CD4-positive, alpha-beta memory T cell (primary cell): ENCODE measurements at places on chromosomes 5 and 9.

- H3K36me3 ChIP-seq, result no peaks in the 10 kb centered on the region
- no peaks in the 10 kb centered on the region for H3K27me3 ChIP-seq
- no peak for DNase-seq
These were observed 307.6 kb downstream of the PJA2 start for GRCh38 chr5:109102096-109102690.

DNA sequence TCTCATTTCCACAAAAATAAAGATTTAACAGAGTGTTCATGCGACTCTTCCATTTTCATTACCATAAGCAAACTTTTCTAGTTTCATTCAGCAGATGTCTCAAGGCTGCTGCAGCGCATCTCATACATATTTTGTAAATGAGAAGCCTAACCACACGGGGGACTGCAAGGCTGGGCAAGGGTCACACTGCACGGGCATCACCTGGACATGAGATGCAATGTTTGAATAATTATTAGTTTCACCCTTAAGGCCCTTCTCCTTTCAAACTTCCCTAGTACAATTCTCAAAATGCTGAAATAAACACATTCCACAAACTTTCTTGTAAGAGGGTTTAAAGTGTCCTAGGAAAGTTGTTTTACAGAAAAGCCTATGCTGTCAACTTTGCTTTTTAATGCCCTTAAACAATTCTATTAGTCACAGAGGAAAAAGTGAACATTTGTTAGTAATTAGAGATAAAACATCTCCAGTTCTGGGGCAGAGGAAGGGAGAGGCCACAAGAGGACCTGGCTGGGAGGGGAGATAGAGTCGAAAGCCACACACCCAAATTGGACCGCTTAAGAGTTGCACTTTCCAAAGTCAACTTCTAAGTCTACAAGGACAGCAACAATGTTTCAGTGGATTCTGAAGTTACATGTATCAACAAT is 1.3 kb downstream of the DENND1A start:
- no peak for DNase-seq
- H3K27me3 ChIP-seq, result no peaks in the 10 kb centered on the region
- H3K4me3 ChIP-seq, result peak overlapping the region; percentile 63
- peak overlapping the region; percentile 35 for H3K27ac ChIP-seq

DNA sequence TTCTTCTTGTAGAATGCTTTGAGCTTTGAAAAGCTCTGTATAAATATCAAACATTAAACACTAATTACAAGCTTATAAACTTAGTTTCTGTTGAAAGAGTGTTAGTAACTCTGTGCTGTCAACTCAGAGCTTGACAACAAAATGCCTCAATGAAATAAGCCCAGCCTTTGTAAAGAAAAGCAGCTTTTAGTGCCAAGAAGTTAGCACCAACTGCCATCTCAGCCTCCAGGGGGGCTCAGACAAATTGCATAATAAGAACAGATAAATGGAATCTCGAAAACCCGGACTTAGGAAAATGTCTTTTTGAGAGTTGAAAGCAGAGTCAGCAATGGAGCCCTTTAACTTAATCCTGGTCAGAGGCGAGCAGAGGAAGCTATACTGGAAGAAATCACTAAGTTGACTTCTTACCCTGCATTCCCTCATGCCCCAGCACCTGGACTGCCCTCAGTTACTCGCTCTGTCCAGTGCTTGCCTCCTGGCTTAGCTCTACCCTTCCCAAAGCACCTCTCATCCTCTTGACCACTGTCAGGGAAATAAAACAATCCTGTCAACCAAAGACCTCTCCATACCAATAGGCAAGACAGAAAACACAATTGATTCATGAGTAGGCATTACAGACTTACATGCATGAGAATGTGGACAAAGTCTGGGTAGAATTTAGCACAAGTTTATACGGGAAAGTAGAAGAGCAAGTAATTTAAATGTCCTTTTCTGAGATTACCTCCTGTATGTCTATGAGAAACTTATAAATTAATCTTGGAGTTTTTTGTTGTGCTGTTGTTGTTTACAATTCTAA is 352.7 kb downstream of the ZNF608 start:
- no peaks in the 10 kb centered on the region for H3K27me3 ChIP-seq
- H3K36me3 ChIP-seq, result no peaks in the 10 kb centered on the region
- no peak overlapping the region for H3K27ac ChIP-seq
- H3K4me3 ChIP-seq, result no peak overlapping the region
- H3K4me1 ChIP-seq, result no peaks in the 10 kb centered on the region

DNA sequence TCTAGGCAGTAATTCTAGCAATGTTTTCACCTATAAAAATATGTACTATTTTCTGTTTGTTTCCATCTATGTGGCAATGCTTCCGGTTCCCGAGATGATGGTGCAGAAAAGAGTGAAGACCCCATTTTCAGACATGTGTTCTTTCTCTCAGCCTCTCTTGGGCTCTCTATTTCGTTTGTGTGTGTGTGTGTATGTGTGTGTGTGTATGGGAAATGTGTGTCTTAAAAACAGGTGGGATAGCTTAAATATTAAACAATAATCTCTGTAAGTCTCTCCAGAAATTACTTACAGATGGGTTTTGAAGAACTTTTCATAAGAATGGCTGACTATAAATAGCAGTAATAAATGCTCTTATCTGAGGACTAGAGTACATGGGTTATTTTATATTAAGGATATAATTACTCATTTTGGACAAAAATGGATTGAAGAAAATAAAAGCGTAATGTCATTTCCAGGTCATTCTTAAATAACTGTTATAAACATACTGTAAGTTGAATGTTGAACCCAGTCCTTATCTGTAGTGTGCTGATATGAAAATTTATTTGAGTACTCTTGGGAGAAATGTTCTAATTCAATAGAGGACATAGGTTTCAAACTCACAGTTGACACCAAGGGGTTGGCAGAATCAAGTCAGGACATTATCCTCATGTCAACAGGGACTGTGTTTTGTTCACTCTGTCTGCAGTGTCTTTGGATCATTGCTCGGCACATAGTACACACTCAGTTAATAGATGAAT is 31.1 kb downstream of the PCSK5 start:
- no peaks in the 10 kb centered on the region for H3K36me3 ChIP-seq
- H3K4me1 ChIP-seq, result no peaks in the 10 kb centered on the region
- no peak overlapping the region for H3K4me3 ChIP-seq
- no peaks in the 10 kb centered on the region for H3K27me3 ChIP-seq

GRCh38 chr5:146919304-146919703 is 40.7 kb upstream of the PPP2R2B start:
- no peak overlapping the region for H3K27ac ChIP-seq
- H3K4me3 ChIP-seq, result no peak overlapping the region
- DNase-seq, result no peak
- H3K4me1 ChIP-seq, result no peaks in the 10 kb centered on the region
- no peaks in the 10 kb centered on the region for H3K36me3 ChIP-seq

GRCh38 chr9:105475302-105475701 is 27.5 kb downstream of the FSD1L start:
- H3K27ac ChIP-seq, result no peak overlapping the region
- H3K36me3 ChIP-seq, result no peaks in the 10 kb centered on the region
- no peak overlapping the region for H3K4me3 ChIP-seq
- no peaks in the 10 kb centered on the region for H3K27me3 ChIP-seq

GRCh38 chr9:134358026-134358661 is 31.9 kb downstream of the RXRA start:
- H3K4me1 ChIP-seq, result no peaks in the 10 kb centered on the region
- H3K36me3 ChIP-seq, result no peaks in the 10 kb centered on the region
- no peak overlapping the region for H3K4me3 ChIP-seq
- no peaks in the 10 kb centered on the region for H3K27me3 ChIP-seq
- DNase-seq, result no peak

- no peaks in the 10 kb centered on the region for H3K4me1 ChIP-seq
- H3K27me3 ChIP-seq, result no peaks in the 10 kb centered on the region
- H3K4me3 ChIP-seq, result no peak overlapping the region
- no peaks in the 10 kb centered on the region for H3K36me3 ChIP-seq
- no peak overlapping the region for H3K27ac ChIP-seq
These were observed 17.3 kb downstream of the CTXN3 start for GRCh38 chr5:127666043-127666716.

DNA sequence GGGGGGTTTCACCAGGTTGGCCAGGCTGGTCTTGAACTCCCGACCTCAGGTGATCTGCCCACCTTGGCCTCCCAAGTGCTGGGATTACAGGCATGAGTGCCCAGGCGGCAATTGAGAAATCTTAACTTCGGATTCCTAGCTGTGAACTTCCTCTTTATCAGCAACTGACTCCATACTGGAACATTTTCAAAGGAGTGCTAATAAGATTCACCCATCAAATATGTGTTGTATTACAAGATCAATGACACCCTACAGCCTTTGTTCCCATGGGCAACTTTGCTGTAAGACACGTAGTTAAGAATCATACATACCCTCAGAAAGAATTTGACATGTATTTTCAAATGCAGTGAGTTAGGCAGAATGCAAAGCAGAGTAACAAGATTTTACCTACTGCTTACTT is 23.1 kb upstream of the ACOT12 start:
- DNase-seq, result no peak
- no peaks in the 10 kb centered on the region for H3K4me1 ChIP-seq
- H3K36me3 ChIP-seq, result no peaks in the 10 kb centered on the region
- H3K27ac ChIP-seq, result no peak overlapping the region
- H3K4me3 ChIP-seq, result no peak overlapping the region
- no peaks in the 10 kb centered on the region for H3K27me3 ChIP-seq

GRCh38 chr5:111948092-111948841 is 191.3 kb upstream of the NREP start:
- no peak for DNase-seq
- H3K4me3 ChIP-seq, result no peak overlapping the region
- H3K27me3 ChIP-seq, result no peaks in the 10 kb centered on the region
- H3K27ac ChIP-seq, result no peak overlapping the region
- no peaks in the 10 kb centered on the region for H3K36me3 ChIP-seq

DNA sequence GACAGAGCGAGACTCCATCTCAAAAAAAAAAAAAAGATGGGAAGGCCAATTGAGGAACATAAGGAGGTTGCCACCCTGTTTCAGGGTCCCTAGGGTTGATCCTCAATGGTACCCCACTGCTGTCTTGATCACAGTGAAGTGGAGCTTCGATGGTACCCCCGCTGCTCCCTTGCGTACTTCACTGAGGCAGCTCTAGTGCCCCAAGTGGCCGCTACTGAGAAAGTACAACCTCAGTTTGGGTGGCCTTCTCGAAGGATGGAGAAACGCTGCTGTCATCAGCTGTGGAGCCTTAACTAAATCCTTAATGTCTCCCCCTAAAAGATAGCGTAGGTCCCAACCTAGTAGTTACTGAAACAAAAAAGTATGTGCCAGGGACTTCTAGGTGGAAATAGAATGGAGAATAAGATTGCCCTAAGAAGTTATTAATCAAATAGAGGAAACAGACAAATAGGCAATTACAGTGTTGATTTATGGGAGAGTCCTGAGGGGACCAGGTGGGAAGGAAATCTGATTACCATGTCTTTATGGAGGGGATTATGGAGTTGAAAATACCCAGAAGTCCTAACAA is 6.3 kb downstream of the TESK1 start:
- H3K4me3 ChIP-seq, result no peak overlapping the region
- no peak overlapping the region for H3K27ac ChIP-seq
- H3K27me3 ChIP-seq, result no peaks in the 10 kb centered on the region
- H3K36me3 ChIP-seq, result peaks cover 17% of the 10 kb centered on the region
- H3K4me1 ChIP-seq, result peaks cover 19% of the 10 kb centered on the region
- DNase-seq, result peak; percentile 45

GRCh38 chr5:516338-516925 is 7.8 kb downstream of the SLC9A3 start:
- H3K4me3 ChIP-seq, result no peak overlapping the region
- no peaks in the 10 kb centered on the region for H3K27me3 ChIP-seq
- H3K4me1 ChIP-seq, result no peaks in the 10 kb centered on the region
- no peak for DNase-seq

DNA sequence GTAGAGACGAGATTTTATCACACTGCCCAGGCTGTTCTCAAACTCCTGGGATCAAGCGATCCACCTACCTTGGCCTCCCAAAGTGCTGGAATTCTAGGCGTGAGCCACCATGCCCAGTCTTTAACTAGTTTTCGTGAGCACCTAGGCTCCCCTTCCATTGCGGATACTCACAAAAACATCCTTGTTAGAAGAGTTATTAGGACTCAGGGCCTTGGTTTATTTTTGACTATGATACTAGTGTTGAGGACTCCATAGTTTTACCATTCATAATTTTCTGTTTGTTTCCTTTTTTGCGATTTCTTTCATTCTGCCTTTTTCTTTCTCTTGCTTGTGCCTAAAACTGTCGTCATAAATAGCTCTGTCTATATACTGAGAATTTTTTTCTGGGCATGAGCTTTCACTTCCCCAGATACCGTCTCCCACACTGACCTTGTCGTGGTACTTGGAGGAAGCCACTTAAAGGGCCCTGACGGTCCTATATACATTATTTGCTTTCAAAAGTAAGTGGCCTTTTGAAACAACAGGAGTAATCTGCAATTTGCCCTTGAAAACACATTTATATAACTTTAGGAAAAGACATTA is 5.2 kb downstream of the F2R start:
- H3K4me1 ChIP-seq, result peaks cover 15% of the 10 kb centered on the region
- no peak overlapping the region for H3K4me3 ChIP-seq
- no peaks in the 10 kb centered on the region for H3K27me3 ChIP-seq
- no peak for DNase-seq
- H3K36me3 ChIP-seq, result no peaks in the 10 kb centered on the region

DNA sequence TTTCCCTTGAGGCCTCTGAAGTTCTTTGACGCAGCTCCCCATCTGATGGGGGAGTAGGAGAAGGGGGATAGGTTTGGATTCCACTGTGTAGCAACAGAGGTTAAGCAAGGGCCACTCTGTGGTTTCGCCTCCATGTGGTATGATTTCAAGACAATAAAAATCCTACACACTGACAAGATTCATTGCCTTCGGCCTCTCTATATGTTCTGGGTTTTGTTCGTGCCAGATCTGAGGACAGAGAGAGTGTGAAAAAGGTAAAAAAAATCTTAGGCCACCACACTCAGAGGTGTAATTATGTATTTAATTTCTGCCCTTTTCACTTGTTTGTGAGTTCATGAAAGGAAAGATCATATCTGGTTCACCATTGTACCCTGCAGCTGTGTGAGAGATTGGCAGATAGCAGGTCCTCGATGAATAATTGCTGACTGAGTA is 715.2 kb upstream of the ZNF608 start:
- no peak overlapping the region for H3K27ac ChIP-seq
- H3K27me3 ChIP-seq, result no peaks in the 10 kb centered on the region
- H3K4me1 ChIP-seq, result no peaks in the 10 kb centered on the region
- DNase-seq, result no peak

GRCh38 chr9:14211564-14211963 is 102.4 kb downstream of the NFIB start:
- H3K36me3 ChIP-seq, result no peaks in the 10 kb centered on the region
- DNase-seq, result no peak
- H3K4me1 ChIP-seq, result no peaks in the 10 kb centered on the region
- no peak overlapping the region for H3K4me3 ChIP-seq
- H3K27ac ChIP-seq, result no peak overlapping the region

DNA sequence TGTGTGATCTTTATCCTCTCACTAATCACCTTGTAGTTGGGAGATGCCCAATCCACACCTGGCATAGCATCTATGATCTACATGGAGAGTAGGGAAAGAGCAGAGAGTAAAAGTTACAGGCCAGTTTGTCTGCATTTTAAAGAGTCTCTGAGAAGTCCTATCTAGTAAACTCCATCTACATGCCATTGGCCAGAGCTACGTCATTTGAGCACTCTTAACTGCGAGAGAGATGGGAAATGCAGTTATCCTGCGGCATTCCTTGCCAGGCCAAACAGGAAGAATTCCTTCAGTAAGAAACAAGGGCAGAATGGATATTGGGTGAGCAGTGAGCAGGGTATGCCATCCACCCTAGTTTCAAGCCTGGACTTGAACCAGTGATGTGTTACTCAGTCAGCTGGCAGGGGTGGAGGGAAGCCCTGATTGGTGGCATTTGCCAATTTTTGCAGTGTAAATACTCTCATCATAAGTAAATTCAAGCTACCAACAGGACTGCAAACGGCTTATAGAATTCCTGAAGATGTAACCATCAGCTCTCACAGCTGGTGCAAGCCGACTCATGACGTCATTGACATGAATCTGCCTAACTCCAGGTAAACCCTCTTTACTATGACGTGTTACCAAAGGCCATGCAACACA is 156.8 kb upstream of the MSX2 start:
- no peak overlapping the region for H3K4me3 ChIP-seq
- no peaks in the 10 kb centered on the region for H3K36me3 ChIP-seq
- H3K27me3 ChIP-seq, result no peaks in the 10 kb centered on the region
